ENCODE measurements at places on chromosomes 3 and 15.

DNA sequence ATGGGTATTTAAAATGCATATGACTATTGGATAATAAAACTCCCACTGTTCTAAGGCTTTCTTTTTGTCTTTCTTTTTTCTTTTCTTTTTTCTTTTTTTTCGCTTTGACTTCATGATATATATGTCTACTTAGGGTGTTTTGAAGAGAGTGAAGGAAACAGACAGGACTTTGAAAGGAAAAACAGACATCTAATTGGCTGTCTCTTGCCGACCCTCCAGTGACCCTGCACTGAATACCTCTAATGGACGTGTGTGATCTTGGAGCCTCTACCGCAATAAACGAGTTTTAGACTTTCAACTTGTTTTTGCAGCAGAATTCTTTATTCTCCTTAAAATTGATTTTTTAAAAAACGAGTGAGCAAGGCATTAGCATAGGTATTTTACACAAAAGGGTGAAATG lies 158.1 kb upstream of the NR2F2 start:
- no peak for DNase-seq

- DNase-seq = no peak
Measured at GRCh38 chr15:47908950-47909670, 191.8 kb downstream of the SEMA6D start.

DNA sequence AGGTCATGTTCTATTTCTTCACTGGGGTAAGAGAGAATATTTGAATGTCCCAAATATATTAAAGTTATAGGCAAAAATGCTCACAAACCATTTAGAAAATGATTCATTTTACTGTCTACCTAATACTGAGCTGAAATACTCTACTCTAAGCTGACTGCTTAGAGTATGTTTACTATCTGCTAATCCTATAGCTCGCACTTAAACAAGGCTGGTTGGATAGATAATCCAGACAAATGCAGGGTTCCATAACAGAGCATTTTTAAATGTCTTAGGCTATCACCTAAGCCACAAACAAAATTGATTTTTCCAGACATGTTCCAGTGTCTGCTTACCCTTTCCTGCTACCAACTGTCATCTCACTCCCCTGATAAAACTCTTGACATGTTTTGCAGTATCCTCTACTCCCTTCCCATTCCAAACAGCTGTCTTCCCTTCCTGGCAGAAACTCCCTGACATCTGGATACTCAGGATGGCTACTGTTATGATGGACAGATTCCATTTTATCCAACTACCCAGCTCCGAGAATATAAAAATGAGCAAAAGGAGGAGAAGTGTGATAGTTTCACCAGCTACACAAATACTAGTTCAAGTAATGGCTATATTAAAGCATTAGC lies 1034.7 kb downstream of the FHIT start:
- no peak for DNase-seq

GRCh38 chr3:124041553-124041952 lies 49.6 kb upstream of the ROPN1 start:
- DNase-seq = no peak

- DNase-seq = no peak
Measured at GRCh38 chr3:98778383-98778782, 15.2 kb downstream of the ST3GAL6 start.

DNA sequence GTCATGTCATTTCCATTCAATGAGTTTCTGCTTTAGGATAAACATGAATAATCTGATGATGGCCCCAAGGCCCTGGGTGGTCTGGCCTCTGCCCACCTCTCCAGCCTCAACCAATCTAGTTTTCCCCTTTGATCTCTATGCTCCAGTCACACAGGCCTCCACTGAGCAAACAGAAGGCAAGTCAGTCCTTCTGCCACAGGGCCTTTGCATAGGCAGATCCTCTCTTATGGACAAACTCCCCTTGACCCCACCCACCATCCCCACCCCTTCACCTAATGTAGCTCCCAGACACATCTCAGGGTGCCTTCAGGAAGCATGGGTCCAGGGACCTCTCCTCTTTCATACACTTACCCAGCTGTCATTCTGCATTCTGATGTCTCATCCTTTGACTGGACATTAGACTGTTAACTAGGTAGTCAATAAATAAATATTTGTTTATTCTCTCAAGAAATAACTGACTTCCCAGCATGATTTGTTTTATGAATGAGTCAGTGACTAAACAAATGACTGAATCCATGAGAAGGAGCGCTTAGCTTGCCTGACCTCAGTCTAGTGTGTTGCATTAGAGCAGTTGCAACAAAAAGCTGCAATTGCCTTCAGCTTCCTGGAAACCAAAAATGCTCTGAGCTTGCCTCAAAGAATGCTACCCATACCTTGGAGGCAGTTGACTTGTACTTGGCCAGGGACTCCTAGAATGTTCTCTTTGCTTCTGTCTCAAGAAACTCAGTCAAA lies 386.6 kb upstream of the WNT5A start:
- DNase-seq = no peak
